Osteoblast (primary cell): ENCODE measurements at places on chromosomes 2 and 18.

DNA sequence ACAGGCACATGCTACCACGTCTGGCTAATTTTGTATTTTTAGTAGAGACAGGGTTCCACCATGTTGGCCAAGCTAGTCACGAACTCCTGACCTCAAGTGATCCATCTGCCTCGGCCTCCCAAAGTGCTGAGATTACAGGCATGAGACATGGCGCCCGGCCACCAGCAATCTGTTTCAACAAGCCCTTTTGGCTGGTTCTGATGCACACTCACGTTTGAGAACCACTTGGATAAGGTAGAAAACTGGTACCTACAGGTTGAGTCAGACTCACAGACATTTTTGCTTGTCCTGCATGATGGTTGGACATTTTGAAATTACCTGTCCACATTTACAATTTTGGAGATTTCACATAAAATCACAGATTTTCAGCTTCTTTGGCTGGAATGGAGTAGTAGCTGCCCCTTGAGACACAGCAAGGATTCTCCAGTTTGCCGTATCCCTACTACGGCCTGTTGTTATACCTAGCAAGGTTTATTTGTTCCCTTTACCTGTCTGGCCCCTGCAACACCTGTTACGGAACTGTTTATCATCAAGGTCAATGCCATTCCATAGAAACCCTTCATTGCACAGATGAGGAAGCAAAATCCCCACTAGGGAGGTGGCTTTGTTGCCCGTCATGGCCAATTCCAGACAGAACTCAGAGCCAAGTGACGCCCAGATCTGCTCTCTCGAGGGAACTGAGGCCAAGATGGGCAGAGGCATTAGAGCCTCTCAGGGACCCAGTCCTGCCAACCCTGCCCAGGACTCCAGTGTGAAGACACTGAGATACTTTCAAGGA is 31.4 kb upstream of the IGFBP2 start:
- peak; percentile 4 for DNase-seq

- DNase-seq: peak; percentile 89
Observed at GRCh38 chr2:74552914-74553811, 579 bp downstream of the LOXL3 start.

- no peak for DNase-seq
Observed at GRCh38 chr2:133063775-133064174, 393.8 kb upstream of the LYPD1 start.

GRCh38 chr2:223082706-223083105 is 30.7 kb downstream of the KCNE4 start:
- no peak for DNase-seq

GRCh38 chr2:9029721-9030120 is 26.2 kb upstream of the MBOAT2 start:
- no peak for DNase-seq

- DNase-seq: no peak
Observed at GRCh38 chr2:149363958-149364357, 33.6 kb downstream of the LYPD6 start.

GRCh38 chr2:120885749-120886148 is 150.1 kb downstream of the GLI2 start:
- DNase-seq: peak; percentile 42

DNA sequence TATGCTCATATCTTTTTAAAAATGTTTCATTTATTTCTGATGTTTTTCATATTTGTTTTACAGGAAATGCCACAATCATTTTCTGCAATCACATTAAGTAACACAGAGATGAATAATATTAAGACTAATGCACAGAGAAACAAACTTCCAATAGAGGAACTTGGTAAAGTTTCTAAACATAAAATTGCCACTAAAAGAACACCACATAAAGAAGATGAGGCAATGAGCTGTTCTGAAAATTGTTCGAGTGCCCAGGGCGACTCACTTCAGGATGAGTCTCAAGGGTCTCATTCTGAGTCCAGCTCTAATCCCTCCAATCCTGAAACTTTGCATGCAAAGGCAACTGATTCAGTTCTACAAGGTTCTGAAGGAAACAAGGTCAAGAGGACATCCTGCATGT is 70.4 kb downstream of the APLF start:
- DNase-seq: no peak

DNA sequence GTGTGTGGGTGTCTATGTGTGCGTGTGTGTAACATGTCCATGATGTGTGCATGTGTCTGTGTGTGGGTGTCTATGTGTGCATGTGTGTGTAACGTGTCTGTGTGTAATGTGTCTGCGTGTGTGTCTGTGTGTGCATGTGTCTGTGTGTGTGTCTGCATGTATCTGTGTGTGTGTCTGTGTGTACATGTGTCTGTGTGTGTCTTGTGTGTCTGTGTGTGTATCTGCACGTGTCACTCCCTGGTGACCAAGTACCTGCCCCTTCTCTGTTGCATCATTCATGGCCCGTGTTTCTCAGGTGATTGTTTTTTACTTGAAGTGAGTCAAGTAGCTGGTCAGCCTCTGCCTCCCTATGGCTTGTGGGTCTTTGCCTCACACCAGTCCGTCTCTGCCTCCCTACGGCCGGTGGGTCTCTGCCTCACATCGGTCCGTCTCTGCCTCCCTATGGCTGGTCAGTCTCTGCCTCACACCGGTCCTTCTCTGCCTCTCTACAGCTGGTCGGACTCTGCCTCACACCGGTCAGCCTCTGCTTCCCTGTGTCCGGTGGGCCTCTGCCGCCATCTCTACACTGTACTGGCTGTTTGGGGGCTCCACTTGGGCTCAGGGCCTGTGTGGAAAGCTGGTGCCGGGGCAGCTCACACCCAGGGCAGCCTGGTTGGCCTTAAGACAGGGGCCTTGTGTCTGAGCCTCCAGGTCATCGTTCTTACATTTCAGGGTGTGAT is 31.6 kb downstream of the KCNG2 start:
- no peak for DNase-seq

GRCh38 chr18:14939141-14939540 is 191.2 kb downstream of the ANKRD30B start:
- peak; percentile 41 for DNase-seq

- peak; percentile 13 for DNase-seq
Observed at GRCh38 chr2:194328456-194328855, 1328.6 kb upstream of the SLC39A10 start.

DNA sequence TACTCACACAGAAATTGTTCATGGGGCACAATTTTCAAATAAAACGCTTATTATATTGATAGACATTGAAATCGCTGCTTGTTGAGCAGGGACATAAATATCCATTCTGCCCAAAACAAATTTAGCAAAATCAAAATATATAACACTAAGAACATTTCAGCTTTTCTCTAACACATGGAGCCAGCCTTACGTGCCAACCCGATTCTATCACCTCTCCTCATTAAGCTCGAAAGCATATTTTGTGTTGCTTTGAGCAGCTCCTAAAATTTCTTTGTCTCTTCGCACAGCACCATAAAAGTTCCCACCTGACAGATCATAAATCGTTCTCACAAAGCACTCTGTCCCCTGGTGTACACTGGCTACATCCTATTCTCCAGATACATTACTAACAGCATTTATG is 1034.4 kb upstream of the KLHL29 start:
- DNase-seq: no peak

DNA sequence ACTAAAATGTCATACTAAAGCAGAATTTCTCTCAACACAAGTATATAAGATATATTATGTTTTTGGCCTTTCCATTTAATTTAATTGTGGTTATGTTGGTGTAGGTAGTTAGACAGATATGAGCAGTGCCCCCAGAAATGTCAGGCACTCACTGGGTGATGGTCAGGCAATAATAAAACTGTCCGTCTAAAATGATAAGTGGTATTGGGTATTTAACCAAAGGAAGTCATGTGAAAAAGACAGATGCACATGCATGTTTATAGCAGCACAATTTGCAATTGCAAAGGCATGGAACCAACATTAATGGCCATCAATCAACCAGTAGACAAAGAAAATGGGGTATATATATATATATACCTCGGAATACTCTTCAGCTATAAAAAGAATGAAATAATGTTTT is 936.6 kb upstream of the SLC39A10 start:
- DNase-seq: no peak

DNA sequence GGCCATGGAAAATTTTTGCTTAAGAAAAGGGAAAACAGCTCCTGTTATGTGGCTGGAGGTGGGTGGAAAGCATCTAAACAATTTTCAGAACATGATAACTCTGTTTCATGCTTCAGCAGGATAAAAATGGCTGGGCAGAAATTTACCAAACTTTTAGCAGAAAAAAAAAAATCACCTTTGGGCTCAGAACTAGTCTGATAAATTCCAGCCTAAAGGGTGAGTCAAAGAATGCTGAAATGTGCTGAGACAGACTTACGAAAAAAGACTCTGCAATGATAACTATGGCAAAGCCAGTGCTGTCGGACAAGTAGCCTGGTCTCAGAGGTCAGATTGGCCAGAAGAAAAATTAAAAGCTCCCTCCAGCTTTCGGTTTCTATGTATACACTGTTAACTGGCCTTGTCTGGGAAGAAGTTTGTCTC is 123.6 kb downstream of the LRATD1 start:
- no peak for DNase-seq

- no peak for DNase-seq
Observed at GRCh38 chr2:67733517-67733916, 329.3 kb downstream of the C1D start.

DNA sequence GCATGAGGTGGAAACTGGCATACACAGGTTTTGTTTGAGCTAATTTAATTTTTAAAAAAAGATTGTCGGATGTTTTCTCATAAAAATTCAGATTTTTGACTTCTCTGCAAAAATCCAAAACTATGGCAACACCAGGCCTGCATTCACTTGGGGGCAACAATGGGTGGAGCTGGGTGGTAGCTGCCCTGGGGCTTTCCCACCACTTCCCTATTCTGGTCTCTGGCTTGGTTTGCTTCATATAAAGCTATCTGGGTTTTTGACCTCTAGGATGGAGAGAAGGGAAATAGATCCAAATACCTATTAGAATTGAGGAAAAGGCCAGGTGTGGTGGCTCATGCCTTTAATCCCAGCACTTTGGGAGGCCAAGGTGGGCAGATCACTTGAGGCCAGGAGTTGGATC is 5.5 kb upstream of the CYP27A1 start:
- DNase-seq: no peak

- no peak for DNase-seq
Observed at GRCh38 chr2:43391878-43392215, 165.4 kb upstream of the ZFP36L2 start.

DNA sequence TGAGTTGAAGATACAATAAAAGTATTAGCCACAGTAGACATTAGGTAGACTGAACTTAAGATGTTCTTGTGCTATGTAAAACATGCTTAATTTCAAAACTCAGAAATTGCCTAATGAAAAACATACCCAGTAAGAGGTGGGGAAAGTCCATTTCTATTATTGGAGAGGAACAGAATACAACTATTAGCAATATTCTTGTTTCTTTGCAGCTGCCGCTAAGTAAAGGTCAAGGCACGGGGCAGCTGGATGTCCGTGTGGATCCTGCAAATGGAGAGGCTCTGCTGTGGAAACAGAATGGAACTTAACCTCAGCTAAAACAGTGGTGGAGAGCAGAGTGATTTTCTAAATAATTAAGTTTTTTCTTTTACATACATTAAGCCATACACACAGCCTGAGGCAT is 139.2 kb upstream of the ARHGAP28 start:
- DNase-seq: no peak

- DNase-seq: peak; percentile 45
Observed at GRCh38 chr18:25921677-25922421, 168.6 kb downstream of the SS18 start.

- no peak for DNase-seq
Observed at GRCh38 chr2:198639580-198639979, 818.2 kb downstream of the SATB2 start.
